Suprapubic skin (tissue), 4 donors: ENCODE measurements at places on chromosomes 12 and 14.

DNA sequence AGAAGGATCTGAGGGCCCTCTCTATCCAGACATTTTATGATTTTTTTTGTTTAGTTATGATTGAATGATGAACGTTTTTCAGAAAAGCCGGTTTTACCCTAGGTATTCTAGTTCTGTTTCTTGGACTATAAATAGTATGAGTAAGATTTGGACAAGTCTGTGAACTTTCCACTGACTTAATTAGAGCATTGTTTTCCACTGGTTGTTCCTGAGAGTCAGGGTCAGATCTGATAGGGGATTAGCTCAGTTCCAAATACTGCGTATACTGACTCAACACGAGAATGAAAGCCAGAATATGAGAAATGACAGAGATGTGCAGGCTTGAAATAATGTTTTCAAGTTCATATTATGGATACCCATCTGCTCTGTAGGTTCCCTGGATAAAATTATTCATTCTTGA lies 361.6 kb downstream of the AEBP2 start:
- no peak for DNase-seq

- DNase-seq, result no peak
Observed at GRCh38 chr12:49548822-49549648, 10.2 kb downstream of the KCNH3 start.

- no peak for DNase-seq
Observed at GRCh38 chr12:44775901-44776300, 100.2 kb downstream of the NELL2 start.

DNA sequence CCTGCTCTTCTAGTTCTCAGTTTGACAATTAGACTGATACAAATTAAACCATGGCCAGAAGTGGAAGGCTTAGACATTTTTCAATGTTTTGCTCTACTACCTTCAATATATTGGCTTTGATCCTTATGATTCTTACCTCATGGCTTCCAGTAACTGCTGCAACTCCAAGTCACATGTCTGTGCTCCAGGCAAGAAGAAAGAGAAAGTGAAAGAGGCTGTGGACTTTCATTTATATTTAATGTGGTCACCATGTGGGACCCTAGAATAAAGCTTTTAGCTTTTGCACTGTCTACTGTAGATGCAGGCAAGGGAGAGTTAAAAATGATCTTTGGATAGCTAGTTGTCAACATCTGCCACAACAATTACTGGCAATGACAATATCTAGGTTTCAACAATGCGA lies 214.3 kb upstream of the PDE3A start:
- DNase-seq, result no peak

DNA sequence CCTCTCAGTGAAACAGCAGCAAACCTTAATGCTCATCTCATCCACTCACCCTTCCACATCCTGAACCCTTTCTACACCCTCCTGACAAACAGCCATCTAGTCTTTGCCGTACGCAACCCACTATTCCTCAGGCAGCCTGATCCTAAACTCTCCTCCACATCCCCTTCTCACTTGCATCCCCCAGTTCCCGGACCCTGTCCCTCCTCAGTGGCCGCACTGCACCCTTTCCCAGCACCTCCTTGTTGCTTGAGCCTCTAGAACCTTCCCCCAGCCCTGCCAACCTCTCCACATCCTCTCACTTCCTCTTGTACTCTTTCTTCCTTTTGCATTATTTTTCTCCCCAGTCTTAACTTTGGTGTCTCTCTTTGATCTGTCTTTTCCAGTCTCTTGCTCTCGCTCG lies 42.9 kb downstream of the IQSEC3 start:
- DNase-seq, result no peak

GRCh38 chr14:101363261-101363555 lies 198.1 kb upstream of the DIO3 start:
- DNase-seq, result no peak

DNA sequence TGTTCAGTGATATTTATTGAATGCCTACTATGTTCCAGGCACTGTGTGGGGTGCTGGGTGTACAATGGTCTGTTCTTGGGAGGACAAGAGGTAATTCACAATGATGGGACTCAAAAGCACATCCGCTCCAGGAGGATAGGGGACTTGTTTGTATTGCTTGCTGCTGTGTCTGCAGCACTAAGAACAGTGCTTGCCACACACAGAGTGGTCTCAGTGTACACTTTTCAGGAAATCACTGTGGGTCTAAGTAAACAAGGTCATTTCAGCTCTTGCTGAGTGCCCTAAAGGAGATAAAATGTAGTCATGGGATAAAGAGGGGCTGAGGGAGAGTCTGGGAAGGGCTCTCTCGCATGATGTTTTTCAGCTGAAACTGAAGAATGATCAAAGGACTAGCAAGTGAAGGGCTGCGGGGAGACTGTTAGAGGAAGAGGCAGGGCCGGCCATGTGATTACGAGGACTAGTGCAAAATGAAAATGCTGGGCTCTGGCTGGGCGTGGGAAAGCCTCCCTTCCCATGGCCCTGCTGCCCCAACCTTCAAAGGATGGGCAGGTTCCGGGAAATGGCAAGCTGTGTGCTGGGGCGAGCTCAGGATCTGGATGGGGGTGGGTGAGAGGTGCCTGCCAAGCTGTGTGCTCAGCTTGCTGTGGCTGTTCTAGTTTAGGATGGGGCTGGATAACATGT lies 39.1 kb downstream of the ADCK1 start:
- no peak for DNase-seq

- DNase-seq, result no peak
Observed at GRCh38 chr12:45577844-45578399, 151.6 kb upstream of the ARID2 start.

DNA sequence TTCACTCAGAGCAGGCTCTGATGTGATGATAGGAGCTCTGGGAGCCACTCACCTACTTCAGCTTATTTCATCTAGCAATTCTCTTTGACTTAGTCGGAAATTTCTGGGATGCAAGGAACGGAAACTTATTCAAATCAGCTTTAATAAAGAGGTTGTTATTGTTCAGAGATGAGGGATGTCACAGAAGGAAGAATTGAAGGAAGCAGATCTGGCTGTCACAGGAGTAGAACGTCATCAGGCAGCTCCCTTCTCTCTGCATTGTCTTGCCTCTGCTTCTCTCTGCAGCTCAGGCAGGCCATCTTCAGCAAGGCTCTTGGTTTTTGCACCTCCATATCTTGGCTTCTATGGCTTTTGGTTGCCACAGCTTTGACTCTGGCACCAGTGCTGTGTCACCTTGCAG lies 7.6 kb upstream of the TMEM30B start:
- no peak for DNase-seq

GRCh38 chr14:50744231-50744630 lies 76.1 kb upstream of the SAV1 start:
- no peak for DNase-seq

DNA sequence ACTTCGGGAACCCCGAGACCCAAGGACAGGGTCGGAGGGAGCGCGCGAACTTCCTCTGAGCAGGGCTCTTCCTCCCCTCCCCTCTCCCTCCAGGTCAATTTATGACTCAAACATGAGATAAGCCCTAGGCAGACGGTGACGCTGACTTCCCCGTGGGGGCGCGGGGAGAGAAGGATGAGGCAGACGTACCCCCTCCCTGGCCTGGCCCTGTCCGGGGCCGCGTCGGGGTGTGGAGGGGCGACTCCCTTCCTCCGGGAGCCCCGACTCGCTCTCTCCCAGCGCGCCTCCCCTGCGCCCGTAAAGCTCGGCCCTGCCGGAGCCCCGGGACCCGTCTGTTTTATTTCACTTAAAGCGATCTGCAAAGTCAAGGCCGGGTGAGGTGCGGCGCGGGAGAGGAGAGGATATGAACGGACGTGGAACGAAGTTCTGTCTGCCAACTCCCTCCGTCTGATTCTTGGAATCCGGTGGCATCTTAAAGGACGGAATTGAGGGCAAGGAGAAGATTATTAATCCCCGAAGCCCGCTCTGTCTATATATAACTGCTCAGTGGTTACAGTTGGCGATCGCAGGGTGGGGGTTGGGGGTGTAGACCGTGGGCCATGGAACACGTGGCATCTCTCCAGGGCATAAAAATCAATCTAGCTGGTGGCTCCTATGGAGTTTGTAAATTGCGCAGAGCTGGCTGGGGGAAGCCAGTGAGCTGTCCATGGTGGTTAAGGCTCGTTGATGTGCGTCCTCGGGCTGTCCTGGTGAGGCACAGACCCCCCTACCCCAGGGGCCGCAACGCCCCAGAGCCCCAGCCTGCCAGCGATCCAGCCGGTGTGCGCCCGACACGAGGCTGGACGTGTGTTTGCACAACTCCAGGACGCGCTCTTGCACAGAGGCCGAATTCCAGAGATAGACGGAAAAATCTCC lies 2.9 kb upstream of the PTHLH start:
- DNase-seq, result no peak

DNA sequence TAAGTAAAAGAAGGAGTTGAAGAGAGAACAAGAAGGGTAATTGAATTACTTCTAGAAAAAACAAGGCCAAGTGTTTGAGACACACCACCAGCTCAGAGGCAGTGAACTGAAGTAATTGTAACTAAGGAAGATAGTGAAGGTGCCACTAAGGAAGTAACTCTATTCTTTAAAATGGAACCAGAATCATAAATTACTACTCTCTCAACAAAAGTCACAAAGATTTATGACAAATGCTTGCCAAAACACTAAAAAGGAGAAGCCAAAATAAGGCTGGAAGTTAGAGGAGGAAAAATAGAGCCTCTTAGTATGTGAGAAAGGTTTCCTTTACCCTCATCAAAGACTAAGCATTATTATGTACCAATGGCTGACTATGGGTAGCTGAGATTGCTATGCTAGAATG lies 208.5 kb downstream of the MDGA2 start:
- no peak for DNase-seq

GRCh38 chr12:92466391-92467305 lies 236.1 kb upstream of the PLEKHG7 start:
- no peak for DNase-seq

- no peak for DNase-seq
Observed at GRCh38 chr12:105729926-105730325, 399.4 kb downstream of the C12orf75 start.

DNA sequence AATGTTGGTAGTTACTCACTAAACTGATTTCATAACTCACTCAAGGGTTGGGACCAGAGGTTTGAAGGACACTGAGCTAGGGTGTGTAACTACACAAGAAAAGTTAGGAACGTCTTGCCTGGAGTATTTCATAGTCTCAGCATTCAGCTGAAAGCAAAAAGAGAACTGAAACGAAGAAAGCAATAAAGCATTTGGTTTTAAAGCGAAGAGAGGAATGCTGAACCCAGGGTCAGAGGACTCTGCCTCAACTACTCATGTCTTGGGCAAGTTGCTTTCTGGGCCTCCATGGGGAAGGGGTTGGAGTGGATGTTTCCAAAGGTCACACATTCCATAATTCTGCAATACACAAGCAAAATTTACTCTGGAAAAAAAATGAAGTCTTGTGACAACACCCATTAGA lies 1.4 kb downstream of the GNS start:
- no peak for DNase-seq

GRCh38 chr12:109714141-109714912 lies 702 bp downstream of the FAM222A start:
- no peak for DNase-seq

DNA sequence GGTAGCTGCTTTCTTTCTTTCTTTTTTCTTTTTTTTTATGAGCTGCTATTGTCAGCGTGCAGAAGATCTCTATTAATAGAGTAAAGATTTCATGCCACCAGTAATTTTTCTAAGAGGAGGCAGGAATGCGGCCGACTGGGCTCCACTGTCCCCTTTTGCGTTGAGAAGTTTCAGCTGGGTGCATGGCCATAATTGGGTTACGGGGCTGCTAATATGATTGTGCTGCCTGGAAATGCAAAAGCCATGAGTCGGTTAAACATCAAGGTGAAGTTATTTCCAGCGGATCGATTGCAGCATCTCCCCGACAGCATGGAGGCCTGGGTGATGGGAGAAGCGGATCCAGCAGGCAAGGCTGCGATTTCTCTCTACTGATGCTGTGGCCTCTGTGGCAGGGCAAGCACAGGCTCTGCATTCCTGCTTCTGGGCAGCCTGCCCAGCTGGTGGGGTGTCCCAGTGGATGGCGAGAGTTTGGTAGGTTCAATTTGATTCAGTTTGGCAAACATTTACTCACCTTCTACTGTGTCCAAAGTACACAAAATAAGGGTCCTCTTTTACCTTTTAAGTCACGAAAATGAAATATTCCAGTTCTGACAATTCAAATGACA lies 54.4 kb upstream of the PRMT8 start:
- DNase-seq, result no peak

- no peak for DNase-seq
Observed at GRCh38 chr12:70290116-70290515, 46.9 kb downstream of the CNOT2 start.

DNA sequence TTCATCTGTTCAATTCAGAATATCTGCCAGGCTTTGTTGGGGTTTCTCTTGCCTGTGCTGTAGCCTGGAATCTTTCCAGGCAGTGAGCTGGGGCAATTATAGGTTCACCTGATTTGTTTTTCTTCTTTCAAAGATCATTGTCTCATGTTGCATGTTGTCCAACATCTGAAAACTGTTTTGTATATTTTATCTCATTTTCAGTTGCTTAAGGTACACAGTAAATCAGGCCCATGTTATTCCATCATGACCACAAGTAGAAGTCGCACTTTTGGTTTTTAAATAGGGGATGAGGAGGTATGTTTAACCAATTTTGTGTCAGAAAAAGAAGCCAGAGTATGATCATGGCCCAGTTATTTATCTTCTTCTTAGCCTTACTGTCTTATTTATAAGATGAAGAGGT lies 24.9 kb upstream of the FUT8 start:
- DNase-seq, result no peak

DNA sequence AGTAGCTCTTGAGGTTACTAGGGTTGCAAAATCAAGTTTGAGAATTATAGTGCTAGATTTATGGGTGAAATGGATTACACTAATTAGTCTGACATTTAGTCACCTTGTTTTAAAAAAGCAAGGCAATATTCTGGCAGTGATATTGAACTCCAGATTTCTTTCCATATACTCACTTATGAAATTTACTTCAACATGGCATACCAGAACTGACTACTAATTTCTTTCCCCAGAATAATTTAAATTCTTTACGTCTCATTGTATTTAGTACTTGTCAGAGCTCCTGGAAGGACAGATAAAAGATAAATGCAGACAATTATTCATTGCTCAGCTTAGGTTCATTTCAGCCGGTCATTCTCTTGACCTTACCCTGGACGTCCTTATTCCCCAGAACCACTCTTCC lies 24.3 kb downstream of the EMP1 start:
- DNase-seq, result no peak

DNA sequence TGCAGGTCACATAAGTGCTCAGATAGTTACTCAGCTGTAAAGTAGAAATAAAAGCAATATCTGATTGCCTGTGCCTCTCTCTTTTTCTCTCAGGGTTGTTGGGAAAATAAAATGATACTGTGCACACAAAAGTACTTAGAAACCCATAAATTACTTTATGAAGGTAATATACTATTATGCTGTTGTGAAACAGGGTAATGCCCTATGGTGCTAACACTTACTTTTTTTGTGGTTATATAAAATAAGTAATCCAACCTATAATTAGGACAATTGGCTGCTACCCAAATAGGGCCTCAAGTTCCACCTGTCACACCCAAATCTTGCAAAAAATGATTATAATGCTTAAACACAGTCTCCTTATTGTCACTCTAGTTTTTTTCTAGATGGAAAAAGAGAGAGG lies 50.6 kb downstream of the DAAM1 start:
- DNase-seq, result no peak
